ENCODE measurements at places on chromosomes 1 and 21. TPM values are rescaled to one million over a fixed set of nuclear protein-coding genes. Genes with fewer than 3 reads are reported as not detected.

Gene C1QC
- total RNA-seq = not detected

GRCh38 chr1:30449003-30449402 lies 274.4 kb downstream of the MATN1 start:
- DNase-seq = no peak

Gene CFAP298
- total RNA-seq = 124 TPM

Gene PTTG1IP
- 249 TPM for total RNA-seq

Gene KRTAP21-2
- total RNA-seq = not detected

Measured in glutamatergic neuron (in vitro differentiated cells).